ENCODE measurements at places on chromosomes 4 and X.

DNA sequence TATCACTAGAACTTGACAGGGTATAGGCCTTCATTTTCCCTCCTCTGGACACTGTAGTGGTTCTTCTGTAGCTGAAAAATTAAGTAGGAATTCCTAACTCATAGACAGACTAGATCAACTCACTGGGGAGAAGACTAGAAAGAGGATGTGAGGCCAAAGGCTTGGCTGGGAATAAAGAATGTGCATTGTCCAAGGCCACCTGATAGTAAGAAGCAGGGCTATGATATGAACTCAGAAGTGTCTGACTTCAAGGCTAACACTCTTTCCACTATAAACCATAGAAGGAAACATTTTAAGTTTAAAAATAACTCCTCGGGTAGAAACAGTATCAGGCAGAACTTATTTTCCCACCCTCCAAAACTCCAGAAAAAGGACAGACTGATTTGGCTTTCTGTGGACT, 346.6 kb downstream of the OPHN1 start:
- DNase-seq: no peak

DNA sequence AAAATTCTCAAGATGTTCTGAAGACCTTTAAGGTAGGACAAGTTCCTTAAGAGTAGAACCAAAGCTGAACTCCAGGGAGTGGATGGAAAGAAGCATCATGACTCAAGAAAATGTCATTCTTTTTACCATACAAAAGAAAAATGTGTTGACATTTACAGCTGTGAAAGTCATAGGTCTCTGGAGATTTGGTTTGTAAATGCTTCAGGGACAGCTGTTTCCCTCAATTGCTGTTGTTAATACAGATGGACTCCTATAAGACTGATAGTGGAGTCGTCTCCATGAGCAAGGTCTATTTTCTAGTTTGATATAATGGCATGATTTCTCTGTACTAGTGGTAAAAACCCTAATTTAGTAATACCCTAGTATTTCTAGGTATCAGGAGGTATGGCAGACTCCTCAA, 101.7 kb downstream of the PHOX2B start:
- no peak for DNase-seq

DNA sequence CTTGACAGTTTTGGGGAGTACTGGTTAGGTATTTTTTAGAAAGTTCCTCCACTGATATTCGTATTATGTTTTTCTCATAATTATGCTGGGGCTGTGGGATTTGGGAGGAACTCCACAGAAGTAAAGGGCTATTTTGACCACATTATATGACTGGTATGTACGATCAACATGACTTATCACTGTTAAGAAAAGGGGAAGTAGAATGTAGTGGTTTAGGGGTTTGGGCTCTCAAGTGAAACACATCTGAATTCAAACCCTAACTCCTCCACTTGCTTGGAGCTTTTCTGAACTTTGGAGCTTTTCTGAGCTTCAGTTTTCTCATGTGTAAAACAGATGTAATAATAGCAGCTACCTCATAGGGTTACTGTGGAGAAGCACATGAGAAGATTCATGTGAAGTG, 96.4 kb upstream of the C1GALT1C1 start:
- no peak for DNase-seq

GRCh38 chr4:37645736-37646135, 40.4 kb downstream of the RELL1 start:
- no peak for DNase-seq

DNA sequence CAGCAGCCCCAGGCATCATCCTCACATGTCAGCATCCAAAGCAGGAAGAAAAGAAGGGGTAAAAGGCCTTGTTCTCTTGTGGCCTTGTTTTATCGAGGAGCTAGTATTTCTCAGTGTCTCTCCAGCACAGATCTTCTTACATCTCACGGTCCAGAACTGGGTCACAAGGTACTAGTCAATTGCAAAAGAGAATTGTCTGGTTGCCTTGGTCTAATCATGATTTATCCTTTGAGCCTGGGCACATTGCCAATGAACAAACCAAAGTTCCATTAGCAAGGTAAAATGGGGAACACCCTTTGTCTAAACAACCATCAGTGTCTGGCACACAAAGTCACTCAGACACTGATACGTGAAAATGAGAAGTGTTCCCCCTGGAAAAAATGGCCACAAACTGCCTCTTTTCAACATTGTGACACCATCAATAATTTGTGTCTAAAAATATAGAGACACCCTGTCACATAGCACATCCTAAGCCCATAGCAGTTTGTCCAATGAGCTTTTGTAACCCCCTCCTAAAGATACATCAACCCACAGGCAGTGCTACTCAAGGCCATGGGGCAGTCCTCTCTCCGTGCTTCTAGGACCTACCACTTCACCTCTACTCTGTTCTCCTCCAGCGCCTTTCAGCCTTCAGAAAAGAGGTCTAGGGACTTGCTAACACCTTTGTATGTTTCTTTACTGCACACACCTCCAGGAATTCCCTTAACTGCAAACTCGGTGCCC, 534.4 kb downstream of the MID1IP1 start:
- no peak for DNase-seq

- DNase-seq: peak; percentile 29
Observed at GRCh38 chr4:86496094-86497080, 97.7 kb upstream of the PTPN13 start.

DNA sequence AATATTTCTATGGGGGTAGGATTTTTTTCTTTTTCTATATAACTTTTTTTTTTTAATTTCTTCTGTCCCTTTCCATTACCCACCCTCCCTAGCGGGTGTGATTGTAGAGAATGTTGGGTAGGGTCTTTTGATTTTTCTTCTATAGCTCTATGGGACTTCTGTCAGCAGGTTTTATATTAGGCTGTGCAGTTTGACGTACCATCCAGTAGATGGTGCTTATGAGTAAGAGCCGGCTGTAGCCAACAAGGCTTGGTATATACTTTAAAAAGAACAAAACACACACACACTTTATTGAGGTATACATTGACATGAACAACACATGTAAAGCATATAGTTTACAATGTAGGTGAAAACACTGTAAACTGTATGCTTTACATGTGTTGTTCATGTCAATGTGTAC, 247.9 kb upstream of the POF1B start:
- DNase-seq: no peak

- DNase-seq: no peak
Observed at GRCh38 chr4:151541389-151542071, 132.6 kb downstream of the FHIP1A start.

GRCh38 chr4:185128272-185129119, 14.6 kb upstream of the SLC25A4 start:
- DNase-seq: peak; percentile 26

GRCh38 chr4:26515936-26516335, 25.7 kb upstream of the CCKAR start:
- DNase-seq: no peak

DNA sequence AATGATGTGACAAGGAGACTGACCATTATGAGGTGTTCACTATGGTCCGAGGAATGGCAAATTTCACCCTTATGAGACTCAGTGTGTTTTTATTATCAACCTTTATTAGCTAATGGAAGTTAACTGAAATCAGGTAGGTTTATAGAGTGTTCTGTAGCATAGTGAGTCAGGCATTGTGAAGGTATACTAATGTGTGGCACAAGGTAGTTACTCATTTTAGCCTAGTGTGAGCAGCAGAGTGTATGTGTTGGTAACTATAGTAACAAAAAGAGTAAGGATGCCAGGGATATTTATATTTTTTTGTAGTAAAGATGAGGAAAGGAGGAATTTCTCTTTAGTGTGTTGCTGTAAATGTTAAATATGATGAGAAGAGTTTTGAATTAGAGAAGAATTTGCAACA, 12.0 kb downstream of the PDLIM5 start:
- DNase-seq: no peak

DNA sequence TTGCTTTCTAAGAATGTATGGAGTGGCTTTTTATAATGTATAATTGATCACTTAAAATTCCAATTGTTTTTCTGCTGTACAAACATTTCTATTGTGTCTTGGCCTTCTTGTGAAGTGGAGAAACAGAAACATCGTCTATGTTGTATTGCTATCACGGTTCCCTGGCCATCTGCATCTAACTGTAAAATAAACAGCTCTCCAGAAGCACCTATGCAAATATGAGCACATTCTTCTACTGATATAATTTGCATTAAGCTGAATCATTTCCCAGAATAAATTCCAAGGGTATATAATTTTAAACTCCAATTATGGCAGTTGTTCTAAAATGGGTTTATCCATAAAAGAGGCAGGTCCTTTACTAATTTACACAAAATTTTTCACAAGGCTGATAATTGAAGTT, 261.6 kb upstream of the STS start:
- no peak for DNase-seq

GRCh38 chrX:28719620-28720019, 132.4 kb downstream of the IL1RAPL1 start:
- no peak for DNase-seq

- no peak for DNase-seq
Observed at GRCh38 chr4:166274136-166274761, 401.2 kb downstream of the TLL1 start.

- no peak for DNase-seq
Observed at GRCh38 chr4:166144607-166145006, 271.6 kb downstream of the TLL1 start.

GRCh38 chr4:96295143-96295741, 455.3 kb downstream of the PDHA2 start:
- no peak for DNase-seq

GRCh38 chrX:112163906-112164305, 81.3 kb upstream of the TRPC5 start:
- DNase-seq: no peak

DNA sequence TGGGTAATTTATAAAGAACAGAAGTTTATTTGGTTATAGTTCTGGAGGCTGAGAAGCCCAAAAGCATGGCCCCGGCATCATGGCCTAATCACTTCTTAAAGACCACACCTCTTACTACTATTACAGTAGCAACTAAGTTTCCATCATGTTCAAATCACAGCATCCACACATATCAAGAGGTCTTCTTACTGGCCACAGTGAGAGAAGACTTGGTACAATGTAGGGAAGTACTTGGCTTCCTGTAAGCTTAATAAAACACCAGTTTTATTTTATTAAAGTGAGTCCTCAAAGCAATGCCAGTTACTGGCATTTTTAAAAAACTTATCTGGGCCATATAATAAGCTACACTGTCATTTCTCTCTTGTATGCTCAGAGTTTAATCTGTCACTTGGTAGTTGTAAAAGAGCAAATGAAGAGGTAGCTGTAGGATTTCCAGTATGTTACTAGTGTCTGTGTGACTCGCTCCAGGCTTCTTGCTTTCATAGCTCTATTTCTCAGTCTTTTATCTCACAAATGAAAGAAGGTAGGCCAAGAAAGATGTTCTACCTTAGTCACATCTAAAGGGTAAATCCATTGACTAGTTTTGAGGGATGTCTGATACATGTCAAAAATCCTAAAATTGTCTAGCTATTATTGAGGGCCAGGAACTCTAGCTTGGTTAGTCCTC, 159.2 kb upstream of the CPEB2 start:
- no peak for DNase-seq

- DNase-seq: no peak
Observed at GRCh38 chr4:34000356-34000755, 2244.0 kb downstream of the ARAP2 start.

GRCh38 chr4:108029016-108029720, 39.5 kb downstream of the HADH start:
- no peak for DNase-seq

- no peak for DNase-seq
Observed at GRCh38 chr4:178970433-178971140, 1528.3 kb upstream of the AGA start.

- DNase-seq: peak; percentile 40
Observed at GRCh38 chrX:19544693-19545305, 29.5 kb upstream of the MAP3K15 start.

DNA sequence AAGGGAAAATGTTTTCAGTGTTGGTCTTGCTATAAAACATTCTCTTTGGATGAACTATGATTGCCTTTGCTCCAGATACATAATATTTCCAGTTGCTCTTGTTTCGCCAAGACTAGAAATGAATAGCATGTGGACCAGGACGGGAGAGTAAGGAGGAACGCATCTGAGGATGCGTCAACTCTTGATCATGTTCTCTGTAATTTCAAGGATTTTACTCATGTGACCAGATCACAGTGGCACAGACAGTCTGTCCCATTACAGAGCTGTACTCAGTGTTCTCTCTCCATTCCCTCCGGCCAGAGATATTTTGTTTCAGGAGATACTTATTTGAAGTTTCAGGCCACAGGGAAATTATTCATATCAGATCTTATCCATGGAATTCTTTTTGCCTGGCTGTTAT, 266.6 kb downstream of the MID1IP1 start:
- DNase-seq: no peak

DNA sequence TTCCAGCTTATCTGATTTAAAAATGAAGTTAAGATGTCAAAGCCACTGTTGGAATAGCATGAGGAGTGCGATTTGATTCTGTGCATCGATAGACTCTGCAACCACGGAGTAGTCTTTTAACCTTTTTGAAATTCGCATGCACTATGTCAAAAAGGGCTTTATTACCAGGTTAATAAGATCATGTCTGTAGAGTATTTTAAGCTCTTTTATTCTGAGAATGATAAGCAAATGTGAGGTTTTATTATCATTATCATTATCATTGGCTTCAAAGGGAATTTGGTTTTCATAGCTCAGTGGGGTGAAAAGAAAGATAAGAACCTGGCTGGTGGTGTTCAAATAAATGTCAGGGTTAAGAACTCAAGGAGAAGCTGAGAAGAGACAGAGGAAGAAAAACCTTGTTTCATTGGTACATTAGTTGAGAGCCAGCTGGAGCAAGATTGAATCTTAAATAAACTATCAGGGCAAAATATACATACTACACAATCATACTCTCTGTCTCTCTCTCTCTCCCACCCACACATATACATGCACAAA, 102.6 kb downstream of the MMRN1 start:
- no peak for DNase-seq

DNA sequence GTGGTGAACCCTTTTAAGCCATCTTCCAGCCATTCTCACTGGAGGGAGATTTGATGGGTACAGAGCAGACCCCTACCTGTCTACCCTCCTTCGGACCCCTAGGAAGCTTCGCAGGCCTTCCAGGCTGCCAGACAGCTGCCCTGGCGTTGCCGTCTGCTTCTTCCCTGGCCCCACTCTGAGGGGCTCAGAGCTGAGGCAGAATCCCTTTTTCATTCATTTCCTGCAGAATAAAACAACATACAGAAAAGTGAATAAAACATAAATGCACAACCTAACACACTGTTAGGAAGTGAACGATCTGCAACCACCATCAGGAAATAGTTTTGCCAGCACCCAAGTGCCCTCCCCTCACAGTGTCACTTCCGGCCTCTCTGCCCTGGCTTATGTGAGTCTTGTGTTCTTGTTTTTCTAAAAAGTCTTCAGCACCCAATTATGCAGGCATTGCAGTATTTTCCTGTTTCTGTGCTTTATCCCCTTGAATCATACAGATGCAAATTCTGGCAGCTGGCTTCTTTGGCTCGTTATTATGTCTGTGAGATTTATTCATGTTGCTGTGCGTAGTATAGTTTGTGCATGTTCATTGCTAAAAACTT, 5.6 kb upstream of the ADD1 start:
- no peak for DNase-seq

- DNase-seq: peak; percentile 34
Observed at GRCh38 chr4:80202741-80203553, 5.6 kb downstream of the PRDM8 start.

GRCh38 chrX:68936608-68937007, 107.8 kb downstream of the EFNB1 start:
- no peak for DNase-seq

All from body of pancreas (tissue), 4 donors.